ENCODE measurements at places on chromosomes 3 and 15.
A peak's percentile ranks its signal among the peaks of the same experiment; 100 is the strongest.

GRCh38 chr15:85316244-85316934, 64.0 kb upstream of the AKAP13 start:
- no peak for ATAC-seq

DNA sequence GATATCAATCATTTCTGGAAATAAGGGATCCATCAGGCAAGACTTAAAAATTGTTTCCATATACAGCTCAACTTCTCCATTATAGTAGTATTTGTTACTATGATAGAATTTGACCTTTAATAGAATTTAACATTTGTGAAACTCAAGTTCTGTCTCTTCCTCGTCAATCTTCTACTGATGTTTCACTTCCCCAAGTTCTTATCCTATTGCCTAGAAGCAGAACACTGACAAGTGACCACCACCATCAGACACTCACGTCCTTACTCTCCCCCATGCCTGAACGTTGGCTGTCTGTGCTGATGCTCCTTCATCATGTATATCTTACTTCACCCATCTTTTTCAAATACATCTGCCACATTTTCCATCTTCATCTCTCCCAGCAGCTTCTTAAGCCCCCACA, 26.6 kb upstream of the TAFA4 start:
- no peak for ATAC-seq

GRCh38 chr15:75924576-75924975, 20.9 kb downstream of the FBXO22 start:
- no peak for ATAC-seq

DNA sequence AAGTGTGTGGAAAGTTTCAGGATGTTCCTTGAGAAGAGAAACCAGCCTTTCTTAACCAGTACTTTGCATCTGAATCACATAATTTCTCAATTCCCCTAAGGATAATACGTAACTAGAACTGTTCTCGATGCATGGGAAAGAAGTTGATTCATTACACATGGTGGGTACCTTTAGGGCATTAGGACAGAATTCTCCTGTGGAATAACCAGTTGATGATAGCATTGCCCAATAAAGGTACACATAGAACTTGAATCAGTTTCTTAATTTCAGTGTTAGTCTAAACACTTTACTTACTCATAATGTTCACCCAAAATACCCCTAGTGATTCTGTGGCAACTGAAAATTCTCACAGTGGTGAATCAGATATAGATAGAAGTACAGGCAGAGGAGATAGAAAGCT, 1030.9 kb downstream of the ROBO1 start:
- ATAC-seq: no peak

GRCh38 chr15:78097667-78098066, 5.3 kb downstream of the SH2D7 start:
- no peak for ATAC-seq

- ATAC-seq: no peak
Observed at GRCh38 chr3:48528048-48528447, 24.1 kb upstream of the SHISA5 start.

GRCh38 chr15:41559239-41559782, 299 bp downstream of the TYRO3 start:
- peak; percentile 4 for ATAC-seq

DNA sequence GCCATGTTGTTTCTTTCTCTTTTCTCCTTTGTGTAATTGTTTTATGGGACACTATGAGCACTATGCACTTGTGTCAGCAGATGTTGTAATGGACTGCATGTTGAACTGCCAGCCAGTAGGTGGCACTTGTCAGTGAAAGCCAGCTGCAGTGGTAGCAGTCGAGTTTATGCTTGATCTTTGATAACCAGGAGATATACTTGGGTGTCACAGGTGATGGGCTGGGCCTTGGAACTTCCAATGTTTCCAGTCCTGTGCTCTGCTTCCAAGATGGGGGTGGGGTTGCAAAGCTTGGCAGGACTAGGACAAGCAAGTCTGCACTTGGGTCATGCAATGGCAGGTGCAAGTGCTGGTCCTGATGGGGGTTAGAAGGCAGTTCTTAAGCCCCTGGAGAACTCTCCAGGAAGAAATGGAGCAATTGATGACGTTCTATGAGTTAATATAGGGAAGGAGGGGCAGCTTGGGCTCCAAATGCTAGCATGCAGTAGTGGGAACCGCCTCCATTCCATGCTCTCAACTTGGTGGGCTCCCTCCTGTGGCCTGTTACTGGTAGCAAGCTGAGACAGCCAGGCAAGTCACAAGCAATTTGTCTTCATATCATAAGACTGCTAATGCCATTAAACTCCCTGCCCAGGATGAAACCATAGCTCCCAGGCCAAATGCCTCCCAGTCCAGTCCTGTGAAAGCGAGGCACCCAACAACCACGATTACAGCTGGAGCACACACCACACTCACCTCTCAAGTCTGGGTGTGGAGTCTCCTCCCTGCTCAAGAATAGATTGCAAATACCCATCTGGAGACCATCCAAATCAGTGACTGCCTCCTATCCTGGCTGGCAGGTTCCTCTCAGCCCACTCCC, 287.2 kb downstream of the CGGBP1 start:
- peak; percentile 76 for ATAC-seq

- ATAC-seq: no peak
Observed at GRCh38 chr3:153528473-153528872, 366.4 kb downstream of the RAP2B start.

GRCh38 chr3:72344236-72344635, 504.0 kb downstream of the SHQ1 start:
- ATAC-seq: no peak

DNA sequence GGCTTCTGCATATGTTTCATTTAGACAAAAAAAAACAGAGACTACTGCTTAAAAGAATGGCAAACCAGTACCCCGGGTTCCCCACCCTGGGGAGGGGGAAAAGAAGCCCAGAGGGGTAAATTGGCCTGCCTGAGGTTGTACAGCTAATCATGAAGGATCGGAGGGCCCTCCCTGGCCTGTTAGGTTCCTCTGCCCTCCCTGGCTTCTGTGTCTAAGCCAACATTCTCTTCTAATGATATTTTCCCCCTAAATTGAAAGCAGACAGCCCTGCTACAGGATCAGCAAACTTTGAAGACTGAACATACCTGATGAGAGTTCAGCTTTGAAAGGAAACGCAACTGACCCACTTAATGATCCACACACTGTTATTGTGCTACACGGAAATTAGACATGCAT, 2.5 kb downstream of the ARHGAP31 start:
- ATAC-seq: no peak

- ATAC-seq: peak; percentile 45
Observed at GRCh38 chr3:1623896-1624295, 474.8 kb upstream of the CNTN4 start.

GRCh38 chr15:24961967-24962366, 7.2 kb downstream of the SNRPN start:
- ATAC-seq: no peak

DNA sequence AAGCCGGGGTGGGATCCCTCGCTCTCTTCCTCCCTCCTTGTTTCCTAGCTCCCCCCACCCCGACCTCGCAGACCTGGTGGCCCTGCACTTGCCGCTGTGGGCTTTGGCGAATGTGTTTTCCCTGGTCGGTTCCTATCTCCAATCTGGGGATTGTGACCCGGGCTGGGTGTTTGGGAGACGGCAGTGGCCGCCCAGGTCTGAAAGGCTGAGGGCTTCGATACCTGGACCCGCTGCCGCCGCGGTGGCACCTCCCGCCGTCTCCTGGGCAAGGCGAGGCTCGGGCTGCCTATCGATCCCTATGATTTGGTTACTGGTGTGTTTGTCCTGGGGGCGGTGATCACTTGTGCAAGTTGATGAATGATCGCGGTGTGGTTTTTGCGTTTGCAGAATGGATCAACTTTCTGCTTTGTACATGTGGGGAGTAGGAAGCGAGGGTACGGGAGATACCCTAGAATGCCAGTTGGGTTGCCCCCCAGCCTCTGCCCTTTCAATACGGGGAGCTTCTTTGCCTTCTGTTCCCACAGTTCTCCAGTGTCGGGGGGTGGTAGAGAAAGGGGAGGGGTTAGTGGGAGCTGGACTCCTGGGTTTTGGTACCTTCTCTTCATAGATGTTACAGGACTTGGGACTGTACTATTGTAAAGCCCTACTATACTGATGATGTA, 3.0 kb downstream of the BBX start:
- no peak for ATAC-seq

GRCh38 chr3:53581671-53582070, 87.3 kb downstream of the CACNA1D start:
- no peak for ATAC-seq

DNA sequence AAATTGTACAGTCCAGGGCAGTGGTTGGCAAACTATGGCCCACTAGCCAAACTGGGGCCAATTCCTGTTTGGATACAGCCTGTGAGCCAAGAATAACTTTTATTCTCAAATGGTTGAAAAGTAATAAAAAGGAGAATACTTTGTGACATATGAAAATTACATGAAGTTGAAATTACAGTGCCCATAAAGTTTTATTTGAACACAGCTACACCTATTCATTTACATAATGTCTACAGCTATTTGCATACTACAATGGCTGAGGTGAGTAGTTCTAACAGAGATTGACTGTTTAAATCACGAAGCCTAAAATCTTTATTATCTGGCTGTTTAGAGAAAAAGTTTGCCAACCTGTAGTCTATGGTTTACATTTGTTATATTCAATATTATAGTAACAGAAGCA, 600.1 kb downstream of the MAGI1 start:
- ATAC-seq: no peak

DNA sequence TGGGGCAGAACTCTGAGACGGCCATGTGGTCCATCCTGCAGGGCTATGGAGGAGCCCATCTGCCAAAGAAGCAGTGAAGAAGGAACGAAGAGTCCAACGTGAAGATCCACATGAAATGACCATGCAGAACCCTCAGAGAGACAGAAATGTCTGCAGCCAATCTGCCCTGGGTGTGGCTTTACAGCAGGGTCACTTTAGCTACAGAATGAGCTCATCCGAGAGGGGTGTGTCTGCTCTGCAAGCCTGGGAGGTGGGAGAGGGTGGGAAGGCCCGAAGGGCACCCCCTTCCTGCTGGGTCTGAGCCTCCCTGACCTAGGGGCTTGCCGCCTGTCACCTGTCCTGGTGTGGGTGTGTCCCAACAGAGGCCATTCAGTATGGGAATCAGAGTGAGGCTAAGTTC, 176.3 kb downstream of the ATP10A start:
- no peak for ATAC-seq

DNA sequence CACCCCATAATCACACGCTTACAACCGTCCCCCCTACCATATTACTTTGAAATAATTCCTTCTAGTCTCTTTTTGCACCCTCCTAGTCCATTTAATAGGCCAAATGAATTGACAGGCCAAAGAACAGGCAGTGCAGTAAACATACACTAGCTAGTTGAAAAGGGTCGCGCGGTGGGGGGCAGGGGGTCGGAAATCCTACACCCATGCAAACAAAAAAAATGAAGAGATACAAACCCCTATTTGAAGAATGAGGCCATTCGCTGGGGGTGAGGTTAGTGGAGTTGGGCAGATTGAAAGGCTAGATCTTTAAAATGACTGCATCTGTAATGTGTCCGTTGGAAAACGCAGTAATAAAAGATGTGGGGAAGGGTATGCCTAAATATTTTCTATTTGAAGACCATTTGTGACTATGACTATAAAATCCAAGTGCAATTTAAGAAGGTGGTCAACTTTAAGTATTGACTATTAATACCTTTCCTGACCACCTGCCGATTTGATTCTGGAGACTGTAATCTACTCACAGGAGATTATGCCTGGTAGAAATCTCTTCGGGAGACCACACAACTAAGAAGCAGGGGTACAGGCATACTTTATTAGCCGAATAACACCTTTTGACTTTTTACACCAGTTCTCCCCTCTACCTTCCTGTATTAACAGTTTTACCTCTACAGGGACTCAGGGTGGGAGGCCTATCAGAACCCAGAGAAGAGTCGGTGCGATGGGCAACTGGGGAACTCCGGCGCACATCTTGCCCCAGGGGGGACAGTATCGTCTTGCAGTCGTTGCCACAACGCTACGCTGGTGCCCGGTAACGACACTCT, 762 bp upstream of the ARL6 start:
- ATAC-seq: no peak

DNA sequence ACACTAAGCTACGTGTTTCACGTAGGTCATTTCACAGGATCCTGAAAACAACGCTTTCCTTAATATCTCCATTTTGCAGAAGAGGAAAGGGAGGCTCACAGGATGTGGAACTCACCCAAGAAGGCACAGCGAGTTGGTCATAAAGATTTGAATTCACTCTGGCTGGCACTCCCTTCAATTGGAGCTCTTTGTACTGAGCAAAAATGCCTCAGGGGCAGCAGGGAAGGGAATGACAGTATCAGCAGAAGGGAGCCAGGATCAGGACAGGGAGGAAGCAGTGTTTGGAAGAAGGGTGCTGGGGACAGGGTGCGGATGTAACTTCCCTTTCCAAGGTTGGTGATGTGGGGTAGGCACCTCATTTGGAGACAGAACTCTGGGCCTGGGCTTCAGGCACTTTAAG, 1.1 kb upstream of the ST6GAL1 start:
- ATAC-seq: no peak

- ATAC-seq: no peak
Observed at GRCh38 chr15:101521591-101521990, 32.1 kb upstream of the PCSK6 start.

DNA sequence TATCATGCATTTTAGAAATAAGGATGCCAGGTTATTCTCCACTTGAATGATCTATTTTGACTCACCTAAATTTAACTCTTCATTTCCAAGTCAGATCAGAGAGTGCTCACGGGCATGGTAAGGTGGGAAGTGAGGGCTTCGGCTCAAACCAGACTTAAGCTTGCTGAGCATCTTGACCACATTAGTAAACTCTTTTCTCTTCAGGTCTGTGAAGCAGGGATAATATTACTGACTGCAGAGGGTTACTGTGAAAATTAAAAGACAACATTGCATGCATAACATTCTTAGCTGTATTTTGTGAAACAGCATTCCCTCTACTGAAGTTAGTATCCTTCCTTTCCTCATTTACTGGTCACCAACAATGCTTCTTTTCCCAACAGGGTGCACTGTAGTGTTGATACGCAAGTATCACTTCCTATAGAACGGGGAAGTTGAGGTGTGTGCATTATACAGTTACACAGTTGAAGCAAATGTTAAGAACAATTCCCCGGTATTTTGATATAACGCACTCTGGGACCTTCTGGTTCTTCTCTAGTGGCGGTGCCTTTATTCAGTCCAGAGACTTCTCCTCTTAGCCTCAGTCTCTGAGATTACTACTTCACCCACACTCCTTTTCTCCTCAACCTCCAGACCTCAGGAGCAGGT, 74.1 kb upstream of the MNS1 start:
- no peak for ATAC-seq

- peak; percentile 34 for ATAC-seq
Observed at GRCh38 chr3:119240101-119240590, 532 bp downstream of the B4GALT4 start.

DNA sequence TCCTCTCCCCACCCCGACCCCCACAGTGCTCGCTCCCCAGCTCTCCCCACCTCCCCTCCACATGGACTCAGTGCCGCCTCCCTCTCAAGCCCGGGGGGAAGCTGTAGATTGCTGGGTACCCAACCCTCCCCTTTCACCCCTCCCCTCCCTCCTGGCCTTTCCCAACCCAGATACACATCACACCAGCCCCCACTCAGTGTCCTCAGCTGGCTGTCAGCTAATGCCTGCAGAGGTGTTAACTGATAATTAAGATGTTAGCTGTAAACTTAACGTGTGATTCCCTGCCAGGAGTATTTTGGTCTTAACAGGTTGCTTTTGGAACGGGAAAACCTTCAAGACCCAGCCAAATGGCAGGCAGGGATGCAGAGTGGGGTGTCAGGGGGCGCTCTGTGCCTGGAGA, 39.4 kb upstream of the LINGO1 start:
- ATAC-seq: no peak

GRCh38 chr3:39651993-39652739, 157.2 kb upstream of the MYRIP start:
- no peak for ATAC-seq
